Aortic smooth muscle cell (primary cell): ENCODE measurements at places on chromosomes 5 and 9. TPM values are rescaled to one million over a fixed set of nuclear protein-coding genes. Genes with fewer than 3 reads are reported as not detected.

HMCN2 gene
- total RNA-seq, result 0.06 and 0.13 TPM in 2 replicates

C8G gene
- 0.13 and 0.44 TPM in 2 replicates for total RNA-seq

PRDM9 gene
- not detected in 2 replicates for total RNA-seq

LMBRD2 gene
- 26.6 and 30.4 TPM in 2 replicates for total RNA-seq

PAEP gene
- total RNA-seq, result not detected in 2 replicates

NPR3 gene
- 24.3 and 39.2 TPM in 2 replicates for total RNA-seq
